ENCODE measurements at places on chromosomes 1 and 21. TPM values are rescaled to one million over a fixed set of nuclear protein-coding genes. Genes with fewer than 3 reads are reported as not detected.

Gene C1orf185
- not detected for total RNA-seq

Gene ASTN1
- total RNA-seq = not detected

Gene DMRTA2
- not detected for total RNA-seq

Gene AMPD1
- total RNA-seq = not detected

Gene FAM72D
- total RNA-seq = 11.1 TPM

Gene CACNA1S
- total RNA-seq = not detected

Gene HES2
- total RNA-seq = not detected

Gene LRRN2
- not detected for total RNA-seq

Gene MYOG
- total RNA-seq = not detected

Gene RPTN
- not detected for total RNA-seq

Gene LHX4
- total RNA-seq = not detected

Gene TRMT1L
- total RNA-seq = 22.9 TPM

Gene IFNLR1
- total RNA-seq = 6.2 TPM

Gene PTPRF
- total RNA-seq = 2.3 TPM

Gene SH3BGR
- total RNA-seq = 1.4 TPM

Gene CHODL
- 0.28 TPM for total RNA-seq

Data from activated naive CD8-positive, alpha-beta T cell treated with anti-CD3 and anti-CD28 coated beads, Interleukin-2, amount 10 ng/mL, durations not matched to agents 7 days and 5 days (primary cell).